Fibroblast of skin of right biceps (primary cell): ENCODE measurements at places on chromosomes 12 and 14.

GRCh38 chr12:981961-982360, 9.1 kb upstream of the ERC1 start:
- no peak for DNase-seq

- peak; percentile 57 for DNase-seq
Measured at GRCh38 chr14:21408147-21408546, 24.3 kb upstream of the SUPT16H start.

DNA sequence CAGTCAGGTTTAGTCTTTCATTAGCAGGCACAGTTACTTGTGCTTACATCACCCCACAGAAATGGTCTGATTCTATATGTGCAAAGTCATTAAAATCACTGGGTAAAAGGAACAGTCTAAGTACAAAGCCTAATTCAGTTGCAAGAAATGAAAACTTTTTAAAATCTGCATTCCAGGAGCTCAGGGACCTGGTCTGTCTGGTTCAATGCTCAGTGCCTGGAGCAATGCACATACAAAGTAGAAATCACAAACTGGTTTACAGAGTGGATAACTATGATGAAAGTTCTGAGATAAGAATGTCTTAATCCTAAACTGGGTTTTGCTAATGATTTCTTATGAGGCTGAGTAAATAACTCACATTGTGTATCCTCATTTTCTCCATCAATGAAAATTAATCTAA, 28.7 kb downstream of the LMNTD1 start:
- no peak for DNase-seq

- peak; percentile 34 for DNase-seq
Measured at GRCh38 chr12:93954166-93955112, 193.9 kb upstream of the PLXNC1 start.

GRCh38 chr12:2792671-2793500, 1.9 kb upstream of the FKBP4 start:
- no peak for DNase-seq

GRCh38 chr12:33514893-33515292, 75.3 kb upstream of the SYT10 start:
- no peak for DNase-seq

- DNase-seq = no peak
Measured at GRCh38 chr12:19482551-19483109, 43.3 kb downstream of the AEBP2 start.

GRCh38 chr12:109518820-109519665, 41.6 kb downstream of the UBE3B start:
- peak; percentile 94 for DNase-seq
